ENCODE measurements at places on chromosomes 13 and 19. TPM values are rescaled to one million over a fixed set of nuclear protein-coding genes. Genes with fewer than 3 reads are reported as not detected.

The DCLK1 gene
- 51.4 TPM for total RNA-seq

The MLNR gene
- not detected for total RNA-seq

The CCDC8 gene
- total RNA-seq, result 1.6 TPM

The PCDH20 gene
- 3.0 TPM for total RNA-seq

The TLE2 gene
- 35.6 TPM for total RNA-seq

The ZNF528 gene
- total RNA-seq, result 11.0 TPM

The FARP1 gene
- total RNA-seq, result 27.2 TPM

The DCUN1D2 gene
- 8.7 TPM for total RNA-seq

The ZNF599 gene
- 11.7 TPM for total RNA-seq

The GPR32 gene
- total RNA-seq, result not detected

The ELSPBP1 gene
- total RNA-seq, result not detected
